ENCODE measurements at places on chromosomes 5 and 9.
A peak's percentile ranks its signal among the peaks of the same experiment; 100 is the strongest.

DNA sequence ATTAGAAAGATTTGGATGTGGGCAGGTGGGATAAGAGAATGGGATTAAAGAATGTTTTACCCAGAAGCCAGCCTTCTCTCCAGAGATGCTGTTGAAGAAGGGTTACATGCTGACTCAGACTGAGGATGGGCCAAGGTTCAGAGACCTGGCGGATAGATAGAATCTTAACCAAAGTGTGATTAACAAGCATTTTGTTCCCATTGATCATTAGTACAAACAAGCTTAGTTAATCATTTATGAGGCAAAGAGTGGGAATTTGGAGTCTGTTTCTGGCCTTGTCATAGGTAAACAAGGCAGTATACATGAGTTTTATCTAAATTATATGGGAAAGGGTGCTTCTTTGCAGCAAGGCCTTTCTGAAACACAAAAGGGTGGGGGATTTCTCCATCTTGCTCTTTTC is 20.8 kb upstream of the DTWD2 start:
- DNase-seq, result no peak

GRCh38 chr5:149162401-149163084 is 21.2 kb downstream of the ABLIM3 start:
- no peak for DNase-seq

DNA sequence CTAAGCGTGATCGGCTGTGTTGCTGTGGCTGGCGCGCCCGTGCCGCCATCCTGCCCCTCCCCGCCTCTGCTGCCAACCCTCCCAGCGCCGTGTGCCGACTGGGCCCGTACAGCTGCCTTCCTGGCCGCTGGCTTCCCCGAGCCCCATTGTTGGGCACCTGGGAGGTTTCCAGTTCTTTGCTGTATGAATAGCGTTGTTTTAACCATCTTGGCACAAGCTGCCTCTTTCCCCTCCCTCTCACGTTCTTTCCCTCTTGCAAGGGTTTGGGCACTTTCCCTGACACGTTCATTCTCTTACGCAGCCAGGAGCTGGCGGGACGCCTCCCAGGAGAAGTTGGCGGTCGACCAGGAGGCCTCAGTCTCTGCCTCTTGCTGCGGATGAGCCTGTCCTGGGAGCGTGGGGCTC is 43.1 kb upstream of the RXRA start:
- DNase-seq, result peak; percentile 86

DNA sequence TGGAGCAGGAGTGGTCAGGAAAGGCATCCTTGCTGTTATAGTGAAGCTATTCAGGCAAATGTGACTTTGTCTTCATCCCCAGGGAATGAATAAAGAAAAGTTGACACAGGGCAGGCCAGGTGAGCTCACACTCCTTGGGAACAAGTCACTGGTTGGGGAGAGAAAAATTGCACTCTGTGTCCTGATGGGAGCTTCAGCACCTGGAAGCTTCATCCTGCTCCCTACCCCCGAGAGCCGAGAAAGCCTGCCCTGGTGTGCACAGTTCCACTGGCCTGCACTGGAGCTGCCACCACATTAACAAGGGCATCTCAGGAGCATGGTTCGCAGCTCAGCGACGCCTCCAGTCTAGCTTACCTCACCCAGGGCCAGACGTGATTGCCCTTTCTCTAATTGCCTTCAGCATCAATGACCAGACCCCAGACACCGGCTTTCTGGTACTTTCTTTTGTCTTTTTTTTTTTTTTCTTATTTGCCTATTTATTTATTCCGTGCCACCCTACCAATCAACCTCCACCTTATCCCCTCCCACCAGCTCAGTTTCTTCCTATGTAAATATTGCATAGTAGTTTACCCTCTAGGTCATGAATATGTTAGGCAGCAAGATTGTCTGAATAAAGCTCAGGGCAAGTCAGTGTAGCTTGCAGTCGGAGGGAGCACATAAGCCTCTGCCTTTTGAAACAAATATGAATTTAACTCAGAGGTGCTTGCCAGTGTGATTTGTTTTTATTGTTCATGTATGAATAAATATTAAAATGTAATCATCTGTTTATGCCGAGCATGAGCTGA is 87.4 kb downstream of the DOCK2 start:
- no peak for DNase-seq

- no peak for DNase-seq
Observed at GRCh38 chr5:1874771-1875220, 7.9 kb downstream of the IRX4 start.

DNA sequence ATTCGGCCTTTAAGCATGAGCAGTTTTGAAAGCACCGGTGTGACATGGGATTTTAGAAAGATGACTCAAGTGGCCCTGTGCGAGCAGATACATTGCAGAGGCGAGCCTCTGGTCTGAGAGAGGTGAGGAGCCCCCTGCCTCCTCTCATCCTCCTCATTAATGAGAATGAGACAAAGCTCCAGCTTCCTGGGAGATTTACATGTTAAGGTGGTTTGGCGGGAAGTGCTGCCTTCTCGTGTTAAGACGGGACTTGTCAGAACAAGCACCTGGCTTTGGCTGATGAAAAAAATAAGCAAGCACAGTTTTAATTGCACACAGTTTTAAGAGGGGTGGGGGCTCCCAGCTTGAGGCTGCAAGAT is 68.1 kb downstream of the ACTL7B start:
- no peak for DNase-seq

DNA sequence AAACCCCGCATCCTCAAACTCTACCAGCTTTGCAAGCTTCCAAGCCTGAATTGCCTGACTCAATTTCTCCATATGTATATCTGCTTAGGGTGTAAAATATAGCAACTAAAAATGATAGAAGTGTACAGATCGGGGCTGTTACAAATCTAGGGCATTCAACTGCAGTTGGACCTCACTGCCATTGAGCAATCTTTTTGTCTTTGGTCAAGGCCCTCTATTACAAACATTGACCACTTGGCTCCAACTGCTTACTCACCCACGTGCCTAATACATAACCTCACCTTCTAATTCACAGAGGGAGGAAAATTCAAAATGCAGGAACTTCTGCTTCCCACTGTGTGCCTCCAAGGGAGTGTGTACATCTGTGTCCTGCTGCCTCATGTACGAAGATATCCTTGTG is 10.0 kb downstream of the LRRC70 start:
- no peak for DNase-seq

GRCh38 chr9:7756088-7756487 is 43.5 kb downstream of the DMAC1 start:
- DNase-seq, result no peak

DNA sequence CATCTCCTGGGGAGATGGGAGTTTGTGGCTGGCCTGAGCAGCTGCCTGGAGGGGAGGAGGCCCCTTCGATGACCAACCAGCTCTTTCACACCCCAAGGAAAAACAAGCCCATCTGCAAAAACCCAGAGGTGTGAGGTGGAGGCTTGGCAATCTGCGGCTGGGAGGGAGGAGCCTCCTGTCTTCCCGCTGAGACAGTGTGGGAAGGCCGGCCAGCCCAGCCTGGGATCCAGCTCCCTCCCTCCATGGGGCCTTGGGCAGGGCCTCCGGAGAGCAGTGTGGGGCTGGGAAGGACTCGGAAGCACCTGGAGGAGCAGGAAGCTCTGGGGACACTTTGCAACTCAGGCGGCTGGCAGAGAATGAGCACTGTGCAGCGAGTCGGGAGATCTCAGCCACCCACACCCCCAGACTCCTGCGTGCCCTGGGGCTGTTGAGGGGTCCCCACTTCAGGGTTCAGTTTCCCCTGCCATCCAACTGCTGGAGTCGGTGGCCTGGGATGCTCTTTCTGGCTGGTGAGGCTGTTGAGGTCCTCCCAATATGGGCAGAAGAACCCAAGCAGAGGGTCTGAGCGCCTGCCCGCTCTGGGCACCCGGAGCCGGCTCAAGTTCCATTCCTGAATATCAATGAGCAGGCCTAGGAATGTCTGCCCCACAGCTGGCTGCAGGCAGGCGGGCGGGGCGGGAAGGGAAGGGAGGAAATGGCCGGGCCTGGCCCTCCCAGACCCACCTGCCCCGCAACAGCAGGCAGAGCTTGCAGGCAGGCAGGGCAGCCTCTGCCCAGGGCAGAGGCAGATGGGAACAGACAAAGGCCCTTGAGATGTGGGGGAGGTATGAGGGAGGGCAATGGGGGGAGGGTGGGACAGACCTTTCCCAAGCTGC is 101.1 kb downstream of the FGF18 start:
- DNase-seq, result peak; percentile 56

- no peak for DNase-seq
Observed at GRCh38 chr9:17230646-17231045, 95.8 kb downstream of the CNTLN start.

- DNase-seq, result no peak
Observed at GRCh38 chr5:145598184-145598583, 237.0 kb downstream of the PRELID2 start.

DNA sequence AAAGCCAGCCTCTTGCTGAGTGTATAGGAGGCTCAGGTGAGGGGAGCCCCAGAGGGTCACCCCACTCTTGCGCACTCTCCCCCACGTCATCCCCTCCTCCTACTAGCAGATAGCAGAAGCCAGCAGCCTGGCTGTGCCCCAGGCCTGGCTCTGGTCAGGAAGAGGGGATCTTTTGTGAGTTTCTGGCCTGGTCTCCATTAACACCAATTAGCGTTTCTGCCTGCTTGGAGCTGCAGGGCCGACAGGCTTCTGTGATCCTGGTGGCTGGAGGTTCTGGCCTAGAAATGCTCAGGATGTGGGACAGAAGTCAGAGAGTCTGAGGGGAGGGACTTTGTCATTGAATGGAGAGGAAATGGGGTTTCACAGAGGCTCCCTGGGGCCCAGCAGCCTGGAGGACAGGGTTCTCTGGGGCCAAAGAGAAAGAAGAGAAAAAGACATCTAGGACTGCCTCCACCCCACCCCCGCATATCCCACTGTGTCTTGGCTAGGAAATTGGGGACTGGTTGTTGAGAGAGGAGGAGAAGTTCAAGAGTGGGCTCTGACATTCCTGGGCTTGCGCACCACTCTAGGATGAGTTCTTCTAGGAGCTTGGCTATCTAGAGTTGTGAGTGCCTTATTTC is 47.5 kb upstream of the ARAP3 start:
- DNase-seq, result no peak

Measured in right forelimb (tissue), 1 donor.